ENCODE measurements at places on chromosomes 13 and 19. TPM values are rescaled to one million over a fixed set of nuclear protein-coding genes. Genes with fewer than 3 reads are reported as not detected.

DNA sequence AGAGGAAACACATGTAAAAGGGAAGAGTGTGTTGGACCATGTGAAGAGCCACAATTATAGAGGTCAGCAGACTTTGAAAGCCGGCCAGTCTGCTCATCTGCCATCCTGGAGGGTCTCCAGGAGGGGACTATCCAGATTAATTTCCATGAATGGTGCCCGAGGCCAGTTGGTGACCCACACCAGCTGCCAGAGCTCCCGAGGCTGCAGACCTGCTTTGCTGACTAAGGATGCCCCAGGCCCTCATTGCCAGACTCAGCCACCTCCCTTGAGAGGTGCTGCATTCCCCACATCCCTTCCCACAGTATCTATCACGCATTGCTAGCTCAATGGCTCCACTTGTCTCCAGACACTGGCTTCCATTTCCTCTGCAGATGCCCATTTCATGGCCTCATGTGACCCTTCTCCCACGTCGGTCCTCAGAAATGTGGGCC, 110.3 kb downstream of the NALCN start:
- H3K4me1 ChIP-seq, result no peaks in the 10 kb centered on the region
- no peak overlapping the region for H3K27ac ChIP-seq

GRCh38 chr19:17784201-17785008, 10.5 kb upstream of the B3GNT3 start:
- H3K27ac ChIP-seq, result no peak overlapping the region
- H3K4me3 ChIP-seq, result no peak overlapping the region
- no peaks in the 10 kb centered on the region for H3K27me3 ChIP-seq
- DNase-seq, result no peak
- H3K36me3 ChIP-seq, result peaks cover 6% of the 10 kb centered on the region

- no peak overlapping the region for H3K4me3 ChIP-seq
- H3K36me3 ChIP-seq, result no peaks in the 10 kb centered on the region
- H3K27me3 ChIP-seq, result no peaks in the 10 kb centered on the region
- H3K4me1 ChIP-seq, result no peaks in the 10 kb centered on the region
Measured at GRCh38 chr13:44218501-44219240, 155.0 kb upstream of the SERP2 start.

DNA sequence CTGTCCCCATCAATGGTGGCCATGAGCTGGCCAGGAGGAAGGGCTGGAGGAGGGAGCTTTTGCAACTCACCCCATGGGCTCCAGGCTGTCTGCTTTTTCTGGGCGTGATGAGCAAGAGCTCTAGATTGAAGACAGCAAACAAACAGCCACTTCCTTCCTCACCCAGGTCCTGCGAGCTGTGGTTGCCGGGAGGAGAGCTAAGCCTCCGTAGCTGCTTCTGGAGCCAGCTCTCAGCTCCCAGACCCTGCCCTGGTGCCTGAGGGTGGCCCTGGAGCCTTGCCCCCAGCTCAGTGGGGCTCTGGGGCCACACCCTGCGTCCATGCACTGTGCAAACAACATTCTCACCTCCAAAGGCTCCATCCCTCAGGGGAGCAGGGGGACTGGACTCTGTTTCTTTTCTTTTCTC, 6.2 kb downstream of the MYO1F start:
- H3K27ac ChIP-seq, result peak overlapping the region; percentile 89
- H3K4me1 ChIP-seq, result peaks cover 79% of the 10 kb centered on the region
- DNase-seq, result peak; percentile 71
- peaks cover 12% of the 10 kb centered on the region for H3K36me3 ChIP-seq
- peak overlapping the region; percentile 69 for H3K4me3 ChIP-seq

- no peak overlapping the region for H3K27ac ChIP-seq
- H3K36me3 ChIP-seq, result no peaks in the 10 kb centered on the region
- H3K4me1 ChIP-seq, result no peaks in the 10 kb centered on the region
Measured at GRCh38 chr13:110319774-110320509, 12.9 kb downstream of the COL4A2 start.

The CA11 gene
- 4.7 TPM for total RNA-seq

The ZNF627 gene
- 5.1 TPM for total RNA-seq

- DNase-seq, result peak; percentile 81
- peak overlapping the region; percentile 77 for H3K27ac ChIP-seq
- peaks cover 20% of the 10 kb centered on the region for H3K36me3 ChIP-seq
Measured at GRCh38 chr13:50236898-50237318, 221.7 kb downstream of the KCNRG start.

The DPF1 gene
- 0.12 TPM for total RNA-seq

- H3K27me3 ChIP-seq, result no peaks in the 10 kb centered on the region
- no peak overlapping the region for H3K27ac ChIP-seq
- no peak overlapping the region for H3K4me3 ChIP-seq
Measured at GRCh38 chr13:93244918-93245280, 18.3 kb downstream of the GPC6 start.

DNA sequence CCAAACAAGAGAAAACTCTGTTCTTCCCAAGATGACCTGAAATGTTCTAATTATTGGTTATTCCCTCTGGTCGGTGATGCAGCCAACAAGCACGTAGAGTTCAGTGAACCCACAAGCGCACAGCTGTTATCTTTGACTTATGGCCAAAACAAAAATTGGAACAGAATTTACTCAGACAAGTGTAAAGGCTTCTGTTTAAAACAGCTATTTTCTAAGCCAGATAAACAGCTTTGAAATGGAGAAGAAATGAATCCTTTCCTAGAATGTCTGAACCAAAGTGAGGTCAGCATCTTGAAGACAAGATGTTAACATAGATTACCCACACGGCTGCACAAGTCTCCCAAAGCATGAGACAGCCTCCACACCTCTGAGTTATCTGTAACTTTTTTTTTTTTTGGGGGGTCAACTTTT, 669.2 kb downstream of the DIAPH3 start:
- no peaks in the 10 kb centered on the region for H3K4me1 ChIP-seq
- no peak overlapping the region for H3K4me3 ChIP-seq
- DNase-seq, result no peak
- H3K27ac ChIP-seq, result no peak overlapping the region

The DIRAS1 gene
- total RNA-seq, result not detected

GRCh38 chr19:21335721-21336120, 6.5 kb upstream of the ZNF708 start:
- no peak overlapping the region for H3K27ac ChIP-seq
- no peaks in the 10 kb centered on the region for H3K4me1 ChIP-seq
- H3K36me3 ChIP-seq, result peaks cover 21% of the 10 kb centered on the region
- H3K27me3 ChIP-seq, result peaks cover 6% of the 10 kb centered on the region

GRCh38 chr13:78659450-78659730, 435 bp upstream of the OBI1 start:
- H3K4me3 ChIP-seq, result peak overlapping the region; percentile 99
- no peak for DNase-seq
- H3K27ac ChIP-seq, result peak overlapping the region; percentile 94
- no peaks in the 10 kb centered on the region for H3K27me3 ChIP-seq
- H3K4me1 ChIP-seq, result peaks cover 38% of the 10 kb centered on the region

GRCh38 chr13:79548902-79549301, 67.9 kb downstream of the NDFIP2 start:
- no peak overlapping the region for H3K27ac ChIP-seq
- H3K27me3 ChIP-seq, result no peaks in the 10 kb centered on the region
- no peaks in the 10 kb centered on the region for H3K36me3 ChIP-seq
- no peak for DNase-seq
- H3K4me1 ChIP-seq, result peaks cover 8% of the 10 kb centered on the region

GRCh38 chr19:55418185-55418584, 10.6 kb upstream of the UBE2S start:
- H3K4me1 ChIP-seq, result peaks cover 6% of the 10 kb centered on the region
- no peak overlapping the region for H3K4me3 ChIP-seq
- H3K27ac ChIP-seq, result no peak overlapping the region
- no peak for DNase-seq
- H3K36me3 ChIP-seq, result no peaks in the 10 kb centered on the region

The CLDN10 gene
- not detected for total RNA-seq

The ZNF547 gene
- 2.2 TPM for total RNA-seq

GRCh38 chr19:28857967-28858366, 355.0 kb downstream of the UQCRFS1 start:
- peaks cover 5% of the 10 kb centered on the region for H3K36me3 ChIP-seq
- no peak for DNase-seq
- peaks cover 3% of the 10 kb centered on the region for H3K27me3 ChIP-seq
- H3K27ac ChIP-seq, result no peak overlapping the region
- H3K4me3 ChIP-seq, result no peak overlapping the region

The KBTBD6 gene
- total RNA-seq, result 7.3 TPM

DNA sequence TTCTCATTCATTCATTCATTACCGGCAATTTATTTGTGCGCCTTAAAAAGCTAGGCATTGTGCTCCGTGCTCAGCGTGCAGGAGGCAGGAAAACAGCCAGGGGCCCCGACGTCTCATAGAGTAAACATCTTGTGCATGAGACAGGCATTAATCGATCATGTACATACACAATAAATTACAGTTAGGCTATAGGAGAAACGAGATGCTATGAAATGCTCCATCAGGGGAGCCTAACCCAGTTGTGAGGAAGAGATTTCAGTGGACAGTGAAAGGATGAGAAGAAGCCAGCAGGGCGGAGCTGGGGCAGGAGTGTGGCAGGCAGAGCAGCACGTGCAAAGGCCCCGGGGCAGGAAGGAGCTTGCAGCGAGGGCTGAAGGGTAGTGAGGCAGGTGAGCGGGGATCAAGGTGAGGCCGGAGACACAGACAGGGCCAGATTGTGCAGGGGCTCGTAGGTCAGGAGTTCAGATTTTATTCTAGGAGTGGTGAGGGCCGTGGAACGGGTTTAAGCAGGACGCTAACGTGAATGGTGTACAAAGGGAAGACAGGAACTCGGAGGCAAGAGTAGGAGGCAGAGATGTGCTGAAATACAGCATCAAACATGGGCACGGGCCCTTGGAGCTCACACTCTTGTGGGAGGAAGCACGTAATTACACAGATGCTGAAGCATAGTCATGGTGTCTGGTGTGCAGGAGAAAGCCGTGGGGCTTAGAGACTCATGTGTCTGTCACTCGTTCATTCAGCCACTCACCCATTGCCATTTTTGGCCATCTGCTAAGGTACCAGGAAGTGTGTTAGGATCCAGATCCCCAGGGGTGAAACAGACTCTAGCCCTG, 7.8 kb upstream of the CACNG6 start:
- H3K27me3 ChIP-seq, result peaks cover 25% of the 10 kb centered on the region
- peaks cover 20% of the 10 kb centered on the region for H3K4me1 ChIP-seq
- no peak overlapping the region for H3K4me3 ChIP-seq

The RASA3 gene
- 6.9 TPM for total RNA-seq

GRCh38 chr19:610071-610800, 20.6 kb downstream of the HCN2 start:
- peaks cover 11% of the 10 kb centered on the region for H3K4me1 ChIP-seq
- H3K27me3 ChIP-seq, result no peaks in the 10 kb centered on the region
- H3K4me3 ChIP-seq, result peak overlapping the region; percentile 39
- no peaks in the 10 kb centered on the region for H3K36me3 ChIP-seq
- DNase-seq, result no peak
- H3K27ac ChIP-seq, result peak overlapping the region; percentile 89

The PRR22 gene
- total RNA-seq, result 21.5 TPM

The ZNF844 gene
- total RNA-seq, result 4.1 TPM

GRCh38 chr13:47017476-47017875, 120.6 kb upstream of the HTR2A start:
- DNase-seq, result no peak
- H3K27me3 ChIP-seq, result peaks cover 4% of the 10 kb centered on the region
- no peak overlapping the region for H3K4me3 ChIP-seq
- H3K4me1 ChIP-seq, result no peaks in the 10 kb centered on the region
- no peak overlapping the region for H3K27ac ChIP-seq

The ARMC6 gene
- total RNA-seq, result 43.9 TPM

GRCh38 chr19:27779954-27780353, 1433.0 kb downstream of the UQCRFS1 start:
- no peaks in the 10 kb centered on the region for H3K4me1 ChIP-seq
- H3K36me3 ChIP-seq, result peaks cover 39% of the 10 kb centered on the region
- no peak overlapping the region for H3K4me3 ChIP-seq
- no peak for DNase-seq
- no peaks in the 10 kb centered on the region for H3K27me3 ChIP-seq
- H3K27ac ChIP-seq, result no peak overlapping the region

- no peak overlapping the region for H3K27ac ChIP-seq
- H3K36me3 ChIP-seq, result no peaks in the 10 kb centered on the region
- no peak for DNase-seq
- no peak overlapping the region for H3K4me3 ChIP-seq
- no peaks in the 10 kb centered on the region for H3K4me1 ChIP-seq
Measured at GRCh38 chr13:72113076-72113475, 246.1 kb upstream of the DACH1 start.

GRCh38 chr13:86383151-86383550, 583.9 kb upstream of the SLITRK6 start:
- no peak overlapping the region for H3K27ac ChIP-seq
- DNase-seq, result no peak
- no peaks in the 10 kb centered on the region for H3K27me3 ChIP-seq
- H3K4me1 ChIP-seq, result no peaks in the 10 kb centered on the region
- no peak overlapping the region for H3K4me3 ChIP-seq
- no peaks in the 10 kb centered on the region for H3K36me3 ChIP-seq

DNA sequence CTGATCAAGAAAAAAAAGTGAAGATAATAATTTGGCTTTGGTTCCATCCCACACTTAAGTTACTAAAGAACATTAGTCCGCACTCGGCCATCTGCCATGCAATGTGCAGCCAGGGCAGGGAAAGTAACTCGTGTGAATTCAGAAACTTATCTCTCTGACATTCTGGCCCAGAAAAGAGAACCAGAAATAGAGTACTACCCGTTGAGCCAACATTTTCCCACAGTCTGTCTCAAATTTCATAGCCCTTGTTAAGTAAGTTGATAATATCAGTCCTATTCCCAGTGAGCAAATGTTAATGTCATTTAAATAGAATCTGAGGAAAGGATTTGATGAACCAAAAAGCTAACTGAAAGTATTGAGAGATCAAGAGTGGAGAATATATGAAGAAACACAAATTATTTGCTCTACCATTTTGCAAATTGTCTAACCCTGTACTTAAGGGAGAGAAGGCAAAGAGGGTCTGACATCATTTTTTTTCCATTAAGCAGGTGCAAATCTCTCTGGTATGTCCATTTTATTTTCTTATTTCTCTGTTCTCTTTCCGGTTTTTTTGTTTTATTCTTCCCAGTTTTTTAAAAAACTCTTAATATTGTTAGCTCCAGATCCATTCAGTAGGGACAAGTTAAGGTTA, 156.3 kb downstream of the NDFIP2 start:
- peaks cover 6% of the 10 kb centered on the region for H3K27me3 ChIP-seq
- H3K36me3 ChIP-seq, result no peaks in the 10 kb centered on the region
- no peak for DNase-seq
- H3K27ac ChIP-seq, result no peak overlapping the region
- no peaks in the 10 kb centered on the region for H3K4me1 ChIP-seq
- H3K4me3 ChIP-seq, result no peak overlapping the region

DNA sequence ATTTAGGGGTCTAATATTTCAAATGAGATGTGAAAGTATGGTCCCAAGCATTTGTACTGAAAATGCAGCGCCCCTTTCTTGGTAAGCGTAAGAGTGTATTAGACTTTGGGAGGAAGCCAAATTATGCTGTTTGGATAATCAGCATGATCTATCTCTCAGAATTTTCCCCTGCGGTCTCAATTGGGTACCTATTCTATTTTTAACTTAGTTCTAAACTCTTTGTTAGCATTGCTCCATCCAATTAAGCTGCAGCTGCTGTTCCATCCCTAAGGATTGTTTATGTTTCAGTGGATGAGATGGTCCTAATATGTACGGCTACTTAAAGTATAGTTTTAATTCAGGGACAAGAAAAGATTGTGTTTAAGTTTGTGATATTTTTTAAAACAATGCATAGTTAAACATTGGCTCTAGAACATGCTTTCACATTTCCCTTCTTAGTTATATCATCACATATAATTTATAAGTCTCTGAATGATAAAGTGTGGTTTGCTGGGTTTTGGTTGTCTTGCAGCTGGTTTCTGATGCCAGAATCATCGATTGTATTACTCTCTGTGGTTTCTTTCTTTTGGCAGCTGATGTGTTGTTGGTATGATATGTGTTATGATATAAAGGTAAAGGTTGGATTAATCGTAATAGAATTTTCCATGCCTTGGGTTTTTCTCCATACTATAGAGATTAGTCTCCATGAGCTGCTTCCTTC, 15.0 kb downstream of the POLR1D start:
- peaks cover 8% of the 10 kb centered on the region for H3K36me3 ChIP-seq
- H3K4me3 ChIP-seq, result no peak overlapping the region

Measured in natural killer cell treated with Interleukin-12 subunit alpha and Interleukin-12 subunit beta and Interleukin-15 and Interleukin-18, amount 100 ng/mL, for 72 hours (primary cell).